ENCODE measurements at places on chromosomes 5 and 9.

DNA sequence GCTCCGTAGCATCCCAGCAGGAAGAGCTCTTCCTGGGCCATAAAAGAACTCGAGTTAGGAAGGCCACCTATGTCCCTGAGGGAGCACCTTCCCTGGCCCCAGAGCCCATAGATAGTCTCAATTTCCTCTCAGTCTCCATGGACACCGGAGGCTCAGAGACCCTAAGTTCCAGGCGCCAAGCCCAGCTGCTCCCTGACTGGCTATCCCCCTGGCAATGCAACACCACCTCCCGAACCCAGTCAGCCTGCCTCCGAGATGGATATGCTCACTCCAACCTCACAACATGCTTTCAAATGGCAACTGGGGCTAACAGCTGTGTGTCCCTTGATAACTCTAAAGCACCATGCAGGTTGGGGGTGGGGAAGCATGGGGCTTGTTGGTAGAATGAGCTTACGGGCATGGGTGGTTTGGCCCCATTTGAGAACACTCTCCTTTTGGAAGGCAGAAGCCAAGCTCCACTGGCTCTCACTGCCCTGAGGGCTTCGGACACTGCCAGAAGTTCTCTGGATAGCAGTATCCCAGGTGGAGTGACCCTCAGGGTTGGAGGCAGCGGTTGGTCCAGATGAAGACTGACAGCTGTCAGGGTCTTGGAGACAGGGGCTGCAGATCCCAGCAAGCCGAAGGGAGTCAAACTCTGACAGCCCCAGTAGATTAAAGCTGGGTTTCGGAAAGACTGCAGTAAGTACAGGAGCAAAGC, 165.3 kb downstream of the PAX5 start:
- DNase-seq: no peak

DNA sequence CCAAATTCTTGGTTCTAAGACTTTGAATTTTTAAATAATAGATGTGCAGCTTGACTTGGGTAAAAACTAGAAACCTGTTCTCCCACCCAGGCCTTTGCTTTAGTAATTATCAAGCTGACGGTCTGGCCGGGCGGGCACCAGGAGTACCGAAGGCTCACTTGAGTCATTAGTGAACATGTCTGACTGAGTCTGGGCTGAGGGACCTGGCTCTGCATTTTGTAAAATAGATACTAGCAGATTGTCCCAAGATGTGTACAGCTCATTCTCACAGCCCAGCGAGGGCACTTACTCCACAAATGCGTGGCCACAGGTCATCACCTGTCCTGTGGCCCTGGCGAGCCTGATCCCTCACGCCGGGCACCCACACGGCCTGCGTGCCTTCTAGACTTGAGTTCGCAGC, 216.2 kb downstream of the FANCC start:
- no peak for DNase-seq

DNA sequence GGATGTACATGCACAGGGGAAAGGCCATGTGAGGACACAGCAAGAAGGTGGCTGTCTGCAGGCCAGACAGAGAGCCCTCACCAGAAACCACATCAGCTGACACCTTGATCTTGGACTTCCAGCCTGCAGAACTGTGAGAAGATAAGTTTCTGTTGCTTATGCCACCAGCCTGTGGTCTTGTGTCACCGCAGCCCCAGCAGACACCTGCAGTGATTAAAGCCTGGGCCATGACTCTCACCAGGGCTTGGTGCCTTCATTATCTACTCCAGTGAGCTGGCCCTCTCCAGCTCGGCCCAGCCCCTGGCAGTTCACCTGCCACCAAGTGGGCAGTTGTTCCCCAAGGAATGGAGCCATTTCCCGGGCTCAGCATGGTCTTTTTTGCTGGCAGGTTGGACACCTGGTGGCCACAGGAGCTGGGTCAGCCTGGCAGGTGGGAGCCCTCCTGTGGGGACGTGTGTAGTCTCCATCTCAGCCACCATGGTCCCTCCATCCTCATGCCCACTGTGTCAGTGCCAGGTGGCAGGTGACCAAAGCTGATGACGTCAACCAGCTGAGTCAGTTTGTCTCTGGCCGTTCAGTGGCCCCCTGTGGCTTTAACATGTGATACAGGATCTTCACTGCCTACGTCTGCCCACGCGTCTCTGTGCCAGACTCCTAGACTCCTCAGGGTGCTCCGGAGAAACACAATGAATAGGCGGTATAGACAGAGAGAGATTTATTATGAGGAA, 99.9 kb upstream of the PPP1R26 start:
- no peak for DNase-seq

- DNase-seq: no peak
Measured at GRCh38 chr9:114655689-114656088, 1.9 kb downstream of the TEX53 start.

DNA sequence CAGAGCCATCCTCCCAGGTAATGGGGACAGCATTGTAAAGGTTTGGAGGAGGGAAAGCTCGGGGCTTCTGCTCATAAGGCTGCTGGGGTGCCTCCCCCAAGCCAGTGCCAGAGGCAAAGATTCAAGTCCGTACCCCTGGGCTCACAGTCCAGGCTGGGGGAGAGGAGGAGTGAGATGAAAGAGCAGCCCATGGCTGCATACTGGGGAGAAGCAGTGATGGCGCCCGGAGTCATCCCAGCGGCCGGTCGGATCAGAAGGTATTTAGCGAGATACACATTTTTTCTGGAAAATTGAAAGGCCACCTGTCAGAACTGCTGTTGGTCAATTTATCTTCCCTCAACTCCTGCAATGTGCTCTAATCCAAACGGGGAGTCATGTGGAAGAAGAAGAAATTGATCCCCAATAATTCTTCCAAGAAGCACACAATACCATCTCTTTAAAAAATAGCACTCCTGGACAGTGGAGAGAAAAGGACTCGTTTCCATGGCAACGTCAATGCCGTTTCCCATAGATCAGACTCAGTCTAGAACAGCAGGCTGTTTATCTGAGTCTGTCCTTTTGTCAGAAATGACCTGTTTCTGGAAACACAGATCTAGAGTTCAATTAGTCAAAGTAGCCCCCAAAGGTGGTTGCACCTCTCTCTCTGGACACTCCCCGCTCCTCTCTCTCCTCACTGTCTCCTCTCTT, 65.9 kb downstream of the NSG2 start:
- DNase-seq: no peak

DNA sequence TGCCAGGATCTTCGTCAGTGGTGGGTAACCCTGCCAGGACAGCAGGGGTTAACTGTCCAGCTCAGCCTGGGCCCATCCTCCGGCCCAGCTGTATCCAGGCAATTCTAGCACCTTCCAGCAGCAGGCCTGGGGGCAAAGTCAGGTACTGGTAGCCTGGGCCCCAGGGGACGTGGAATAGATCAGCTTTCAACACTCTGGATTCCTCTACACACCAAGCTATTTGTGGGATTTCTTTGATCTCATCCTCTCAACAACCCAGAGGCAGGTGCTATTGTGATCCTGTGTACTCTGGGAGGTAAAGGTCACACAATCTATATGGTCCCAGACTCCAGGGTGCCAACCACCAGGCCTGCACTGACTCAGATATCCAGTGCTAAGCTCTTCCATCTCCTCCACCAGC, 8.7 kb upstream of the SPOUT1 start:
- DNase-seq: no peak

GRCh38 chr5:176739461-176740051, 70.8 kb upstream of the UNC5A start:
- no peak for DNase-seq

DNA sequence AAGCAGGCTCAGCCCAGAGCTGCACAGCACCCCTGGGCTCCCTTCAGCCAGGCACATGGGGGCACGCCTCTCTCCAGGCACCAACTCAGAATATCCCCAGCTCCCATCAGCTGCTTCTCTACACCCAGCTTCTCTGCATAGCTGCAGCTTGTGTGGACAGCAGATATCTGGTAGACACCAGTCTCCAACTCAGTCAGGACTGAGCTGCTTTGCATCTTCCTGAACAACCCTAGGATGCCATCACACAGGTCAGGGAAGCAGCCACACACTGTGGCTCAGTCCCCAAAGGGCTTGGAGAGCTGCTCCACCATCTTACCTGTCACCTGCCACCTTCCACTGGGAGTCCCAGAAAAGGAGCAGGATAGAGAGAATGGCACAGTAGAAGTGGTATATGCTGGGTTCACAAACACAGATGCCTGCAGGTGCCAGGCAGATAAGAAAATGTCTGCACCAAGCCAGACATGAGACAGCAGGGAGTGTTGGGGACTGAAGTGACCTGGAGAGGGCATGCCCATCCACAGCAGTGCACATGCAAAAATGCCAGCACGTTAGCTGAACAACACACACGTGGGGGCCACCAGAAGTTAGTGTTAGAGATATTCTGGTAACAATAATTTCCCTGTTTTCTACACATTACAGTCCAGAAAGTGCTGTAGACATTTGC, 42.0 kb downstream of the THBS4 start:
- no peak for DNase-seq

DNA sequence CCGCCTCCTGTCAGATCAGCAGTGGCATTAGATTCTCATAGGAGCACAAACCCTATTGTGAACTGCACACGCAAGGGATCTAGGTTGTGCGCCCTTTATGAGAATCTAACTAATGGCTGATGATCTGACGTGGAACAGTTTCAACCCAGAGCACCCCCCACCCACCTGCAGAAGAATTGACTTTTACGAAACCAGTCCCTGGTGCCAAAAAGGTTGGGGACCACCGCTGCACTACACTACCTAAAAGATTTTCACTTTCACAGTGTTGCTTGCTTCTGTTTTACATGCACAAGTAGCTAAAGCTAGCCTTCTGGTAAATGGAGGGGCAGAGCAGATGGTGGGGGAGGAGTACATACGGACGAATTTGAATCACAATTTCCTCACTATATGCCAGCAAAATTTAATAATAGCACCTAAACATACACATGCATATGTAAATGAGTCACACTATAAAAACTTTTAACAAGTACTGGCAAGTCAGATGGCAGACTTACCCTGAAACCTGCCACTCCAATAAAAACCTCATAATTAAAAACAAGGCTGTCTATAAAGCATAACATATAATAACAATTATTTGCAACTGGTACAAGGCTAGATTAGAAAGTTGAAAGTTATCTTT, 24.0 kb upstream of the CDKN2B start:
- DNase-seq: no peak

DNA sequence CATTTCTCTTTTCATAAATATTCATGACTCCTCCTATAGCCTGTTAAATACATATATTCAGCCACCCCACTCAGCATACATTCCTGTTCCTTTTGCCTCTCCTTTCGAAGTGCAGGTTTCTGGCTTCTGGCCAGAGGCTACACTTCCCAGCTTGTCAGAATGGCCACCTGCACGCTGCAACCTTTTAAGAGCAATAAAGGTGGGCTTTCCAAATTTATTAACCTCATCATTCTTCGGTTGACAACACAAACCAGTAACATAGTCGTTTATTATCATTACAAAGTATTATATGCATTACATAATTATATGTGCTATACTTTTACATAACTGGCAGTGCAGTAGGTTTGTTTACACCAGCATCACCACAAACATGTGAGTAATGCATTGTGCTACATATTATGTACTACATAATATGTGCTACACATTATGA, 16.5 kb upstream of the TMEM171 start:
- DNase-seq: no peak

DNA sequence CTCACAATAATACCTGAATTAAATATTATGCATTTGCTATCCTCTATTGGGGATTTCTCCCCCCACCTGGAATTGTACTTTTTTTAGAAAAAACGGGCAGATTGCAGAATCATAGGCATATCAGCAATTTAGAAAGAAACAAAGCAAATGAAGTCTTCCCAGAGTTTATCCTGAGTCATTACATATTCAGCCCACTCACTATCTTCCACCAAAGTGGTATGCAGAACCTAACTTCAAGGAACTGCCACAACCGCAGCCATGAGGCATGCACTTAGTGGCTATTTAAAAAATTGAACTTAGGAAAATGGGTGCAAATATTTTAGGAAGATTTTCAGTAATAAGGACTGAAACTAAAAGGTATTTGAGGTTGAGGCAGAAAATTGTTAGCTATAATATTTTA, 48.6 kb downstream of the UBAP1 start:
- peak; percentile 60 for DNase-seq

DNA sequence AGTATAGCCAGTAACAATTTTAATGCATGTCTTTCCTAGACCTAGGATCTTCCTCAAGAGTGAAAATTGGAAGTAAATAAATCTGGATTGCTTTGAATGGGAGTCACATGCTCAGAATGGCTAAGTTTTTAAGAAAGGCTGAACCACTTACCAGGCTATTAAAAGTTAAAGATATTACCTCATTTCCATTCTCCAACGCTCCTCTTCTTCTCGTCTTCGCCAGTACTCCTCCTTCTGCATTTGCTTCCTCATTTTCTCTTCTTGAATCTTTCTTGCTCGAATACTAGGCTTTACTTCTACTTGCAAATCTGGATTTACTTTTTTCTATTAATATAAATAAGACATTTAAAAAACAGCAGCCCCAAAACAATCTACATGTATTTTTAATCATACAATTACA, 49.6 kb downstream of the ZFR start:
- DNase-seq: no peak

- no peak for DNase-seq
Measured at GRCh38 chr9:121283080-121283398, 15.1 kb downstream of the GSN start.

DNA sequence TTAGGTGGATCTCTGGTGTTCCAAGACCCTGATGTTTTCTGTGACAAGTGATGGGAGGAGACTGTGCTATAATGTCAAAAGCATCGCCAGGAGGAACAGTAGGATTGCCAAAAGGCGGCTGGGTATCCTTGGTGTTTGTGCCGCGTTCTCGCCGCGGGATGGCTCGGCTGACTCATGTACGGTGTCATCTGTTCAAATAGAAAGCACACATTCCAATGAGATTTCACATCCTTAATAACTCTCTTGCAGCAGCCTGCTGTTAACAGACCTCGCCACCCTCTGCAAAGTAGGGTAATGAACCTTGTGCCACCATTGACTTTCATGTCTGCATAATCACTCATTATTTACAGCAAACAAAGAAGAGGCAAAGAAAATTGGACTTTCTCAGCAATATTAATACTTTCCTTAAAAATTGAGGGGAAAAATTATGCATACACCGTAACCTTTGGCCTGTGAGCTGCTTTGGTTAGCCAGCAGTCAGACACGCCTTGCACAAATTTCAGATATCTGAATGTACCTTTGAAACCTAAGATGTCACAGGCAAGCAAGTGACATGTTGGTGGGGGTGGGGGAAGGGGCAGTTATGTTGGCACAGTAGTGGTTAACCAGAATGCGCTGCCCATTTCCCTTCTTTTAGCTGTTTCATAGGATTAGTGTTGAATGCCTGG, 289.4 kb downstream of the EFNA5 start:
- DNase-seq: no peak

DNA sequence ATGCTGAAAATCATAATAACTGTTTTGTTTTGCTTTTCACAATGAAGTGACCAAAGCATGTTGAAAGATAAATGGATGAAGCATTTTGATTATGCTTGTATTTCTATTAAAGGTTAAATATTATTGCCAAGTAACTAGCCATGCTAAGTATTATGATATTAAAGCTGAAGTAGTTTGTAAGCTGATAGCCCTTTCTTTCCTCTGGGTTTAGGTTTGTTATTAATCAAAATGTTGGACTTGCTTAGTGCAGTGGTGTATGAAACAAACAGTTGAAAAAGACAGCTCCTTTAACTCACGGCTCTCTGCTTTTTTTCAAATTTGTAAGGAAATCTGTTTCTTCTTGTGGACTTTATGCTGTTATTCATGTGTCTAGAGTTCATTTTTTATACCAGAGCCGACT, 246.0 kb downstream of the CWC27 start:
- DNase-seq: no peak

GRCh38 chr5:176548967-176549444, at the start of gene CDHR2:
TSS of gene CDHR2 (plus strand) at chr5:176549342. CDS start at chr5:176565353, 16,011 bp downstream.
- DNase-seq: no peak

Data from OCI-M1 (cell line).